ENCODE measurements at places on chromosomes 11 and 22. TPM values are rescaled to one million over a fixed set of nuclear protein-coding genes. Genes with fewer than 3 reads are reported as not detected.

- no peak for DNase-seq
Observed at GRCh38 chr11:78400702-78401101, 16.9 kb downstream of the GAB2 start.

- DNase-seq = no peak
Observed at GRCh38 chr11:29324328-29324727, 692.5 kb downstream of the KCNA4 start.

GRCh38 chr22:49763696-49764095 is 64.0 kb downstream of the BRD1 start:
- peak; percentile 17 for DNase-seq

HTR3B gene
- not detected for total RNA-seq

- DNase-seq = no peak
Observed at GRCh38 chr11:9038541-9038940, 34.7 kb upstream of the NRIP3 start.

GRCh38 chr22:41481925-41482318 is 13.0 kb downstream of the ACO2 start:
- DNase-seq = no peak

DNA sequence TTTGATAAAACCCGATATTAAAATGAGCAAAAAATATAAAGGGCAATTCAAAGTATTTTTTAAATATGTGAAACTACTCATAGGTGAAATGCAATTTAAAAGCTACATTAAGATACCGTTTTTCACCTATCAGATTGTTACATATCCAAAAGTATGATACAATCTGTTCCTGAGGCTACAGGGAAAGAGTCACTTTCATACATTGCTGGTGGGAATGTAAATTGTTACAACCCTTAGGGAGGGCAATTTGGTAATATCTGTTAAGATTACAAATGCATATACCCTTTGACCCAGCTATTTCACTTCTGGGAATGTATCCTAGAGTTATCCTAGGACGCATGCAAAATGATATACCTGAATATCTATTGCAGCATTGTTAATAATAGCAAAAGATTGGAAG is 132.1 kb downstream of the BLID start:
- no peak for DNase-seq

DNA sequence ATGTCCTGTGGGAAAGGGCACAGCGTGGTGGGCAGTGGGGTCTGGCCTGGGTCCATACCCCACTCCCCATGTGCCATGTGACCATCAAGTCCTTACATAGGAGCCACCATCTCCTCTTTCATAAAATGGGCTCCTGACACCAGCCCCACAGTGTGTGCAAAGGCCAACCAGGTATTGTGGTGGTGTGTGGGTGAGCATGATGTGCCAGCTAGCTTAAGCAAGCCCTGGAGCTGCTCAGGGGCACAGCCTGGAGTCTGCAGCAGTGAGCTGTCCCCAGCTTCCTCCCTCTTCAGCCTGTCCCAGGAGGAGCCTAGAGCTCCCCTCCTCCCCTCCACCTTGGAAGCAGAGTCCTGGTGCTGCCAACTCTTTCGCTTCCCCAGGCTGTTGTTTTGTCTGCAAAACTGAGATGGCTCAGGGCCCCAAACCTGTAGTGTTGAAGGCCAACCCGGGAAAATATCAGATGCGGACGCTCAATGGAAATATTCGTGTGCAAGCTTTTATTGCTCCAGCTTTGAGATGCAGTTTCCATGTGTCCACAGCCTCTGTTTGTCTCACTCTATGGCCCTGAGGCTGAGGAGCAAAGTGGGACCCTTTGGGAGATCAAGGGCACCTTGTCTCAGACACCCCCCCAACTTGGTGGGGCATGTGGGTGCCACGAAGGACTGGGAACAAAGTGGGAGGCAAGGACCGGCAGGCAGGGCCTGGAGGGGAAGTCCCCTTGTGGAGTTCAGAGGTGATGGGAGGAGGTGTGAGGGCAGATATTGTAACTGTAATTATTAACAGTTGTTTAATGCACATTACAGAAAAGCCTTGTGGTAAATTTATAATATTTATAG is 92.6 kb downstream of the CTTN start:
- DNase-seq = no peak

EHD1 gene
- 36.6 TPM for total RNA-seq

DNA sequence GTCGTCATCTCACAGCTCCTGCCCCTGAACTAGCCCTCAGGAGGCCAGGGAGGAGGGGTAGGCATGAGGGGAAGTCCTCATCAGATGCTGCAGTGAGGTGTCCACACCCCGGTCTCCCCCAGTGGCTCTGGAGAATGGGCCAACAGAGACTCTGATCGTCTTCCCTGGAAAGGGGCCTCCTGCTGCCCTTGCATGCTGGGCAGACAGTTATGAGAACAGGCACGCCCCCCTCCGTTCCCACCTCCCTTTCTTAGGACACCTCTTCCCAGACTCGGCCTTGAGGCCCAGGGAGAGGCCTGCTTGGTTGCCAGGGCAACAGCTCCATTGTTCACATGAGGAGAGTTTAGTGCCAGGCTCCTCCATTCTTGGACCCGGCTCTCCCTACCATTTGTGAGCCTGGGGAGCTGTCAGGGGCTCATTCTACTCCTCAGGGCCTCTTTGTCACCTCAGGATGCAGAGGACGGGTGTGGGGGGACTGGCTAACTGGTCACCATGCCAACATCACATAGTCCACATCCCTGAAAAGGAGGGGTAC is 157.7 kb downstream of the TTC17 start:
- no peak for DNase-seq

DNA sequence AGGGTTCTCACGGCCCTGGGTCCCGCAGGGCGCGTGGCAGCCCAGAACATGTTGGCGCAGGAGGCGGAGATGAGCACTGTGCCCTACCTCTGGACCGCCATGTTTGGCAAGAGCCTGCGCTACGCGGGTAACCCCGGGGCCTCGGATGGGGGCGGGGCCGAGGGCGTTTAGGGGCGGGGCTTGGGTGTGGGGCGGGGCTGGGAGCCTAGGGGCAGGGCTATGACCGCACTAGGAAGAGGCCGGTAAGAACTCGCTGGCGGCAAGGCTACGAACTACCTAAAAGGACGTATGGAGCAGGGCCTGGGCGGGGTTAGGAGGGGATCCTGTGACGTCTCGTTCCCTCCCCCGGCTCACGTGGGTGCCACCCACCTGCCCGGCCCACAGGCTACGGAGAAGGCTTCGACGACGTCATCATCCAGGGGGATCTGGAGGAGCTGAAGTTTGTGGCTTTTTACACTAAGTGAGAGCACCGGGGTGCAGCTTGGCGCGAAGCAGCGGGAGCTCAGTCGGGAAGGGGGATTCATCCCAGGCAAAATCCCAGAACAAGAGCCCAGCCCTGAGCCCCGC is 2.8 kb upstream of the LZTR1 start:
- DNase-seq = peak; percentile 83

DNA sequence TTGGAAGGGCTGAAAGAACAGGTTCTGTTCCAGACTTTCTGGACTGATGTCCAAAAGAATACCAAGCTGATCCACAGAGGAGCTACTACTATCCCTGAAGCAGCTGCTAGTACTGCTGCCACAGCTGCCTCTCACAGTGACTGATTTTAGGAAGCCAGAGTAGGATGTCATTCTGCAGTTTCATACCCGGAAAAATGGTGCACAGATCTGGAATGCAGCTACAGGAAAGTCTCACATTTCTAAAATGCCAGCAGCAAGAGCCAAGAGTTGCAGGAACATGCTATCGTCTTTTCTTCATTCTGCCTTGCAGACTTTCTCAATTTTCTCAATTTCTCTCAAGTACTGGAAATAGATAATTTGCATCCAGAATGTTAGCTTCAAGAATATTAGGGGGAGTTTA is 19.4 kb upstream of the CCDC179 start:
- DNase-seq = no peak

CCDC87 gene
- total RNA-seq = 0.18 TPM

MMP1 gene
- total RNA-seq = 0.15 TPM

ANKK1 gene
- 0.10 TPM for total RNA-seq

- no peak for DNase-seq
Observed at GRCh38 chr22:43060183-43060582, 29.0 kb downstream of the TTLL1 start.

GRCh38 chr22:27751277-27752070 is 50.1 kb downstream of the MN1 start:
- peak; percentile 3 for DNase-seq

MS4A1 gene
- total RNA-seq = 0.47 TPM

GRCh38 chr22:27949421-27949820 is 30.4 kb upstream of the PITPNB start:
- no peak for DNase-seq

DNA sequence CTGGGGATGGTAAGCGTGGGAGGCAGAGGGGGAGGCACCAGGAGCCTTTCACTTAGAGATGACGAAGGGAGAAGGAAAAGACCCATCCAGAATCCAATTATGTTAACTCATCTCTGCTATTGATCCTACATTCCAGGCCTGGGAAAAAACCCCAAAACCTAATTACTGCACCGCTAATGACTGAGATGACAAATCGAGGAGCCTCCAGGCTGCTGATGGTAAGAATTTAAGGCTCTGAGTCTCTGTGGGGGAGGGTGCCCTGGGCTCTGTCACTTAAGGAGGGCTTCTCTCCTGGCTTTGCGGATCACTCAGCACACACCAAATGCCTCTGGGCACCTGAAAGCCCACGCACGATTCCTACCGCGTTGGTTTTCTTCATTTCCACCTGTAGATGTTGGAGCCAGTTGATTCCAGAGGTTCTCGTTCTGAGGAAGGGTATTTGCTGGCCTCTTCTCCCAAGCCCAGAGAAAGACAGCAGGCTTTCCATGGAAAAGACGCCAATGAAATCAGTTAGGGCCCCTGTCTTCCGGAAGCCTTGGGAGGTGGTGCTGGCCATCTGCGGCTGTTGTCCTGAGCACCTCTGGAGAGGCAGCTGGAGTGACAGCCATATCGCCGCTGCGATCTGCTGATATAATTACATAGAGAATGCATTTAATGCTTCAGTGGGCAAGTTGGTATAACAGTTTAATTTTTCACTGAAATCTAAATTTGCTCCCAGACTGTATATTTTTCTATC is 751.2 kb downstream of the BRD1 start:
- DNase-seq = no peak

DNA sequence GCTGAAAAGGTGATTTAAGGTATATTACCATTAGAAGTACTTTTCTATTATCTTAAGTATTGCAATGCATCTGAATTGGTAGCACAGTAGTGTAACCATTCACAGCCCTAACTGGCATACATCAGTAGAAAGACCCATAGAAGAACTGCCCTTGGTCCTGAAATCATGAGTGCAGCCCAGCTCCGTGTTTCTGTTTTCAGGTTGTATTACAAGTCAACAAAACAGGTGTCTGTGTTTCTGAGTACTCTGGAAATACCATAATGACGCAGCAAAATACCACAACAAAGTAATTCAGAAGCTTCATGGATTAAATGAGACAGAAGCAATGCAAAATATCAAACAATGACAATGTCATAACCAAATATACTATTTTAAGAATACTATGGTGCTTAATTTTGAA is 226.3 kb downstream of the OPCML start:
- no peak for DNase-seq

KRTAP5-1 gene
- not detected for total RNA-seq

DNA sequence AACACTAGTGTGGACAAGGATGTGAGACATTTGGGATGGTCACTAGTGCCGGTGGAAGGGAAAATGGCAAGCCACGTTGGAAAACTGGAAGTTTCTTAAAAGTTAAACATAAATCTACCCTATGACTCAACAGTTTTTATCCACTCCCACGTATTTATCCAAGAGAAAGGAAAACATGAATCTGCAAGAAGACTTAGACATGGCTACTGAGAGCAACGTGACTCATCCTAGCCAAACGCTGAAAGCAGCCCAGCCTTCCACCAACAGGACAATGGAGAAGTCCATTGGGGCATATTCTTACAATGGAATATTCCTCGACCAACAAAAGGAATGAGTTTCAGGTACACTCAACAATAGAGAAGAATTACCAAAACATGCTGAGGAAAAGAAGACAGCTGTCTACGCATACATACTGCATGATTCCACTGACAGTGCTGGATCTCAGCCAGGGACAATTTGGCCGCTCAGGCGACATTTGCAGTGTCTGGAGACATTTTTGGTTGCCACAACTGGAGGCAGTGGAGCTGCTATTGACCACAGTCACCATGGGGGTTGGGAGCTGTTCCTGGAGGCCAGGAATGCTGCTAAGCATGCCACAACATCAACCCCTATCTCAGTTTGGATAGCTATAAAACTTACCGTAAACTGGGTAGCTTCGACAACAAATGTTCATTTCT is 21.2 kb downstream of the SYT13 start:
- DNase-seq = no peak

DNA sequence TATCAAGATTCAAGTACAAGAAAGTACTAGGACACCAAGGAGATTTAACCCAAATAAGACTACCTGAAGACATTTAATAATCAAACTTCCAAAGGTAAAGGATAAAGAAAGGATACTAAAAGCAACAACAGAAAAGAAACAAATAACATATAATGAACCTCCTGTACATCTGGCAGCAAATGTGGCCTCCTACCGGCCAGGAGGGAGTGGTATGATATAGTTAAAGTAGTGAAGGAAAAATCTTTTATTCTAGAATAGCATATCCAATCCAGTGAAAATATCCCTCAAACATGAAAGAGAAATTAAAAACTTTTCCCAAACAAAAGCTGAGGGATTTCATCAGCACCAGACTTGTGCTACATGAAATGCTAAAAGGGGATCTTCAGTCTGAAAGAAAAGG is 104.7 kb upstream of the GUCY1A2 start:
- DNase-seq = no peak

OR2D2 gene
- not detected for total RNA-seq

CD3G gene
- 0.76 TPM for total RNA-seq

GLB1L2 gene
- total RNA-seq = 0.65 TPM

- no peak for DNase-seq
Observed at GRCh38 chr11:86052693-86053641, 15.9 kb downstream of the PICALM start.

GRCh38 chr22:19176175-19176643 is 2.3 kb downstream of the SLC25A1 start:
- no peak for DNase-seq

TMEM80 gene
- total RNA-seq = 15.6 TPM

DNA sequence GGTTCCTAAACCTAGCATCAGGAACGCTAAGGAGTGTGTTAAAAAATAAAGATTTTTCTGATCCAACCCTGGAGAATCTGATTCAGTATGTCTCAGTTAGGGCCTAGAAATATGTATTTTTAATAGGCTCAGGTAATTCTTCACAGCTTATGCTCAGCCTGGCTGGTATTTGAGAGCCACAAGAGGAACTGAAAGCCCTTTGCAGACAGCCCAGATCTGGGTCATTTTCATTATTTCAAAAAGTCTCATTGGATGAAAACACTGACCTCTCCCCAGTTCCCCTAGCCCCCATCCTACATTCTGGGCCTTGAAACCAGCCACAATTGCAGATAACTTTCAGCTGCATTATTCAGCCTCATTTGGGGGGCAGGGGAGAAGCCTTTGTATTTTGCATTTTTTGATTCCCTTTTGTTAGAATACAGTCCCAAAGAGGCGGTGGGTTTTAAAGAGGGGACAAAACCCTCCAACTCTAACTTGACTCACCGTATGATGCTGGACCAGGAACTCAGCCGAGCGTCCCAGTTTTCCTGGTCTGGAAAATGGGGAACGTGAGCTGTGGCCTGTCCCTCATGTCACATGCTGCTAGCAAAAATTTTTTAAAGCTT is 66.0 kb upstream of the LARGE1 start:
- DNase-seq = no peak

DNA sequence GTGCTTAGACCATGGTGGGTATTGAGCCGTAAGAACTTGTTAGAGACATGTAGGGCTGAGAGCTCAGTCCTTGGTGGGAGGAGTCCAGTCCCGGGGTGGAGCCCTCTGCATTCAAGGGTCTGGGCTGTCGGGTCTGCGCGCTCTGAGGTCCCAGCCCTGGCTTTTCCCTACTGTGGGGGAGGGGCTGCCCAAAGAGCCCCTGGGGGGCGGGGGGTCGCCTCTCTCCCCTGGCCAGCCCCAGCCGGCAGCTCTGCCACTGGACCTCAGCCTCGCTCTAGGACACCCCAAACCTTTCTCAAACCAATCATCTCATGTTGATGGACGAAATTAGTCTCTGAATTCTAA is 1006.4 kb downstream of the BRD1 start:
- DNase-seq = no peak

RASL10A gene
- 1.0 TPM for total RNA-seq
